ENCODE measurements at places on chromosomes 6 and 20. TPM values are rescaled to one million over a fixed set of nuclear protein-coding genes. Genes with fewer than 3 reads are reported as not detected.
A peak's percentile ranks its signal among the peaks of the same experiment; 100 is the strongest.

The SLC22A3 gene
- 0.05 TPM for total RNA-seq

The PLA2G7 gene
- total RNA-seq = not detected

GRCh38 chr6:122798099-122798641 lies 9.1 kb downstream of the SMPDL3A start:
- DNase-seq = no peak

GRCh38 chr20:34875642-34876405 lies 588 bp upstream of the ACSS2 start:
- peak; percentile 83 for DNase-seq

GRCh38 chr20:41152108-41152757 lies 14.9 kb downstream of the PLCG1 start:
- no peak for DNase-seq
